ENCODE measurements at places on chromosomes 3 and 15. TPM values are rescaled to one million over a fixed set of nuclear protein-coding genes. Genes with fewer than 3 reads are reported as not detected.

ACSBG1 gene
- total RNA-seq: not detected

DNA sequence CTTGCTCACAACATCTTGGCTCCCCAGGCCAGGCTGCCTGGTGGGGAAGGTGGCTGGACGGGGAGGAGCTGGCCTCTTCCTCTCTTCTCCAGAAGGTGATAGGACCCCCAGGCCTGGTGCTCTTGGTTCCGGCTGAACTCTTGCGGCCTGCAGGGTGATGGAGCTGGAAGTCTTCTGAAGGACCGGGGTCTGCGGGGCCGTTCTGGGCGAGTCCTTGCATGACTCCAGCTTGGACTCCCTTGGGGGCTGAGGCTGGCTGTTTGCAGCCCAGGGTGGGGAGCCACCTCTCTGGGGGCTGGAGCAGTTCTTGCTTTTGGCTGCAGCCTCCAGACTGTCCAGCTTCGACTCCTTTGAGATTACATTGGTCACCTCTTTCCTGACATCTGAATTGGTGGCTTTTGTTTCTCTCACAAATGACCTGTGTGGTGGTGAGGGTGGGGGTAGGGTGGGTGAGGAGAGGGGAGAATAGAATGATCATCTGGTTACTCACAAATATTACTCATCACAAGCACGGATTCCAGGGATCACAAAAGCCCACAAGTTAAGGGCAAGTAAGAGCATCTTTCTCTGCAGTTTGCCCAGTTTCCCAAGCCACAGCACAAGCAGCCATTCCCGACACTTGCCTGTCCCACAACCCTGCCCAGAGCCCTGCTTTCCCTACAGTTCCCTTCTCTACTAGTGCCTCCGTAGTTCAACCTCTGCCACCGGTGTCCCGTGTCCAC lies 149.1 kb upstream of the HACD2 start:
- no peaks in the 10 kb centered on the region for H3K36me3 ChIP-seq
- no peaks in the 10 kb centered on the region for H3K4me1 ChIP-seq
- no peaks in the 10 kb centered on the region for H3K27me3 ChIP-seq
- DNase-seq: no peak
- H3K4me3 ChIP-seq: no peak overlapping the region

- peaks cover 11% of the 10 kb centered on the region for H3K4me1 ChIP-seq
- no peak overlapping the region for H3K4me3 ChIP-seq
- H3K36me3 ChIP-seq: no peaks in the 10 kb centered on the region
- H3K27me3 ChIP-seq: no peaks in the 10 kb centered on the region
These were observed 9.1 kb upstream of the SEC11A start for GRCh38 chr15:84725001-84725491.

GRCh38 chr3:105827959-105828358 lies 40.9 kb downstream of the CBLB start:
- peaks cover 8% of the 10 kb centered on the region for H3K4me1 ChIP-seq
- DNase-seq: no peak
- no peak overlapping the region for H3K4me3 ChIP-seq
- H3K27ac ChIP-seq: no peak overlapping the region
- H3K36me3 ChIP-seq: no peaks in the 10 kb centered on the region
- H3K27me3 ChIP-seq: no peaks in the 10 kb centered on the region

- H3K36me3 ChIP-seq: peaks cover 4% of the 10 kb centered on the region
- peaks cover 7% of the 10 kb centered on the region for H3K4me1 ChIP-seq
- no peaks in the 10 kb centered on the region for H3K27me3 ChIP-seq
These were observed 1.9 kb upstream of the THBS1 start for GRCh38 chr15:39578851-39579486.

- H3K4me1 ChIP-seq: no peaks in the 10 kb centered on the region
- H3K27me3 ChIP-seq: no peaks in the 10 kb centered on the region
- no peak overlapping the region for H3K27ac ChIP-seq
- no peak overlapping the region for H3K4me3 ChIP-seq
- H3K36me3 ChIP-seq: no peaks in the 10 kb centered on the region
- no peak for DNase-seq
These were observed 319.6 kb upstream of the IL12A start for GRCh38 chr3:159668990-159669476.

GRCh38 chr15:44096596-44096995 lies 98.5 kb downstream of the FRMD5 start:
- H3K36me3 ChIP-seq: no peaks in the 10 kb centered on the region
- no peaks in the 10 kb centered on the region for H3K4me1 ChIP-seq
- DNase-seq: no peak
- H3K27me3 ChIP-seq: no peaks in the 10 kb centered on the region
